IMR-90 (cell line): ENCODE measurements at places on chromosomes 1 and 21. TPM values are rescaled to one million over a fixed set of nuclear protein-coding genes. Genes with fewer than 3 reads are reported as not detected.

Gene ARHGAP29
- 30.3 and 45.3 TPM in 2 replicates for total RNA-seq

Gene CFAP107
- total RNA-seq, result not detected in 2 replicates

Gene VWA5B1
- total RNA-seq, result not detected in 2 replicates

Gene FLG2
- total RNA-seq, result not detected in 2 replicates

Gene GALNT2
- total RNA-seq, result 50.4 and 58.6 TPM in 2 replicates

Gene SLAMF9
- total RNA-seq, result 0.18 and 0.28 TPM in 2 replicates

Gene MASP2
- total RNA-seq, result not detected in 2 replicates

Gene CACNA1S
- total RNA-seq, result not detected in 2 replicates

Gene LCE1D
- total RNA-seq, result not detected in 2 replicates

Gene SPRR2B
- total RNA-seq, result not detected in 2 replicates

Gene FMO3
- under 0.01 TPM in 1 of 2 replicates, not detected in the other for total RNA-seq

Gene SAMSN1
- total RNA-seq, result not detected in 2 replicates

Gene AQP10
- not detected in 2 replicates for total RNA-seq

Gene GBP5
- not detected in 2 replicates for total RNA-seq

Gene SPRR3
- not detected in 2 replicates for total RNA-seq

Gene PRAMEF6
- not detected in 2 replicates for total RNA-seq

Gene CDA
- 0.90 and 1.4 TPM in 2 replicates for total RNA-seq

Gene FCRL6
- total RNA-seq, result not detected in 2 replicates

Gene IKBKE
- 21.4 and 24.0 TPM in 2 replicates for total RNA-seq

Gene SH3D21
- 1.8 and 1.9 TPM in 2 replicates for total RNA-seq

Gene KRTAP7-1
- total RNA-seq, result not detected in 2 replicates

Gene HSD3B1
- not detected in 2 replicates for total RNA-seq

Gene ADGRL2
- 36.9 and 42.7 TPM in 2 replicates for total RNA-seq

Gene PGBD5
- total RNA-seq, result 0.18 and 0.28 TPM in 2 replicates

Gene ADGRL4
- 3.2 and 8.6 TPM in 2 replicates for total RNA-seq

Gene C1QB
- total RNA-seq, result not detected in 2 replicates

Gene FCGR2B
- total RNA-seq, result not detected in 2 replicates

Gene IL20
- not detected in 2 replicates for total RNA-seq

Gene PWP2
- total RNA-seq, result 7.0 and 7.8 TPM in 2 replicates

Gene CD247
- total RNA-seq, result not detected in 2 replicates

Gene PTAFR
- under 0.01 and 0.18 TPM in 2 replicates for total RNA-seq

Gene LEFTY2
- total RNA-seq, result not detected in 2 replicates

Gene HAPLN2
- total RNA-seq, result not detected in 2 replicates

Gene CASZ1
- under 0.01 and 0.18 TPM in 2 replicates for total RNA-seq

Gene INKA2
- 1.7 and 2.2 TPM in 2 replicates for total RNA-seq

Gene F3
- 75.6 and 102 TPM in 2 replicates for total RNA-seq

Gene ZNF695
- total RNA-seq, result 0.54 and 1.1 TPM in 2 replicates

Gene MAEL
- total RNA-seq, result not detected in 2 replicates

Gene TMEM81
- total RNA-seq, result 1.7 and 1.8 TPM in 2 replicates

Gene LAMC2
- 2.2 and 2.3 TPM in 2 replicates for total RNA-seq

Gene CCDC17
- 0.18 and 0.56 TPM in 2 replicates for total RNA-seq

Gene NPR1
- total RNA-seq, result not detected in 2 replicates

Gene C1orf105
- not detected in 2 replicates for total RNA-seq

Gene TRIM67
- total RNA-seq, result not detected in 2 replicates
